ENCODE measurements at places on chromosomes 11 and 22.

- no peak for DNase-seq
Measured at GRCh38 chr22:24066865-24067264, 55.8 kb downstream of the CABIN1 start.

GRCh38 chr11:72671152-72672099 is 2.8 kb downstream of the PDE2A start:
- DNase-seq = no peak

DNA sequence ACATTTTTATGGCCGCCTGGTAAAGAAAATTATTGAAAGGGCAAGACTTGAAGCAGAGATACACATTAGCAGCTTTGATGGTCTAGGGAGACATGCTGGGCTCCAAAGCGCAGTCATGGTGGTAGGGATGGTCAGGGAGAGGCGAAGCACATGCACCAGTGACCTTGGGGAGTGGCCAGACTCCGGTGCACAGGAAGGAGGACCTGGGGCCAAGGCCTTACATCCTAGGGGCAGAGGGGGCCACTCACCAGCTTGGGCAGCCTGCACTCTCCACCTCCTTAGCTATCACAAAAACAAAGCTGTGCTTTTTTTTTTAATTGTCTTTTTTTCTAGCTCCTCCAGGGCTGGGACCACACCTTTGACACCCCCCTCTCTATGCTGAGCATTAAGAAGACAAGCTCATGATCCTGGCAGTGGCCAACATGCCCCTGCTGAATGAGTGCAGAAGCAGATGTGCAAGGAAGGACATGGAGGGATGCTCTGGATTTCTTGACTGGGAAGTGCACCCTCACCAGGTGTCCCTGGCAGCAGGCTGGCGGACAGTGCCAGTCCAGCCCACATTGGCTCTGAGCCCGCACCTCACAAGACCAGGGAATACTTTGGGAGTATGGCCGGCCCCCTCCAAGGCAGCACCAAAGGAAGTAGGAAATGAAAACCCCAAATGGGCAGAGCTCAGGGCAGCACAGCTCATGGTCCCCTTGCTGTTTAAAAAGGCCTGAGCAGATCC is 619.9 kb downstream of the TBC1D22A start:
- no peak for DNase-seq

- DNase-seq = no peak
Measured at GRCh38 chr11:19939415-19939929, 220.8 kb downstream of the DBX1 start.

GRCh38 chr11:64772303-64773018 is 5.9 kb downstream of the SF1 start:
- DNase-seq = no peak

GRCh38 chr22:24587948-24588347 is 4.9 kb downstream of the LRRC75B start:
- no peak for DNase-seq

DNA sequence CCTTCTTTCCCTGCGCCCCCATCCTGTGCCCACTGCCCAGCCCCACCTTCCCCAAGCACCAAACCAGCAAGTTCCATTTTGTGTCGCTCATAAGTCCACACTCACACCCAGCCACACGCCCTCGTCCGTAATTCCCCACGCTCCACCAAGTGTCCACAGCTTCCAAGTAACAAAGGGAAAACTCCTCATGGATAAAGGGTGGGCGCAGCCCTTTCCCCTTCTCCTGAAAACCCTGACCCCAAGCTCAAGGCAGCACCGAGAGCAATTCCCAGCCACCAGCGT is 458 bp downstream of the FXYD6 start:
- no peak for DNase-seq

GRCh38 chr11:48034926-48035871 is 54.8 kb downstream of the PTPRJ start:
- no peak for DNase-seq

DNA sequence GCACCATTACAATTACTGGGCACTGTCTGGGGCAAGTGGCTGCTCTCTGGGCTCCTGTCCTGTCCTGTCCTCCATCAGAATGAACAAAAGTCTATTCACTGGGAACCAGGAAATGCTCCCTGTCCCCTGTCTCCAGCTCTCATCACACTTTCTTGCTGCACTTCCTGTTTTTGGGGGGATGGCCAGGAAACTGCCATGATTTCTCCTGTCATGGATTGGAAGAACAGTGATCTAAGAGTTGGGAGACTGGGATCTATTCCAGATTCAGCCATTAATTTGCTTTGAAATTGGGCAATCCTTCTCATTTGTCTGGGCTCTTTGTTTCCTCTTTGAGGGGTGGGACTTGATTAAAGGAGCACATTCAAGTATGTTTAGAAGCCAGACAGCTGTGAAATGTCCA is 61.4 kb upstream of the KIRREL3 start:
- no peak for DNase-seq

DNA sequence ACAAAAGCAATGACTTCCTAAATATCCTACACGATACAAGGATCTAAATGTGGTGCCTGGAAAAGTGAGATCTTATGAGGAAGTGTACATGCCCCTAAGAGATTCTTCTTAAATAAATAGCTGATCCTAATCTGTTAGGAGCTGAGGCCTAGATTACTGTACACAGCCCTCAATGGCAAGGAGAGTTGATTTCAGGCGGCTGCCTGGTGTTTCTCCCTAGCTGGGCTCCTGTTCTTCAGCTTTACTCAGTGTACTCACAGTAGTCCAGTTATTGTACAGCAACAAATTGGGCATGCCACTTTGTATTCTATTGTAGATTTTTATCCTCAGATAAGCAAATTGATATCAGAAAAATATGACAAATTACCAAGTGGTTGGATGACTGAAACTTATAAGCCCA is 358.2 kb upstream of the PDGFD start:
- DNase-seq = no peak

DNA sequence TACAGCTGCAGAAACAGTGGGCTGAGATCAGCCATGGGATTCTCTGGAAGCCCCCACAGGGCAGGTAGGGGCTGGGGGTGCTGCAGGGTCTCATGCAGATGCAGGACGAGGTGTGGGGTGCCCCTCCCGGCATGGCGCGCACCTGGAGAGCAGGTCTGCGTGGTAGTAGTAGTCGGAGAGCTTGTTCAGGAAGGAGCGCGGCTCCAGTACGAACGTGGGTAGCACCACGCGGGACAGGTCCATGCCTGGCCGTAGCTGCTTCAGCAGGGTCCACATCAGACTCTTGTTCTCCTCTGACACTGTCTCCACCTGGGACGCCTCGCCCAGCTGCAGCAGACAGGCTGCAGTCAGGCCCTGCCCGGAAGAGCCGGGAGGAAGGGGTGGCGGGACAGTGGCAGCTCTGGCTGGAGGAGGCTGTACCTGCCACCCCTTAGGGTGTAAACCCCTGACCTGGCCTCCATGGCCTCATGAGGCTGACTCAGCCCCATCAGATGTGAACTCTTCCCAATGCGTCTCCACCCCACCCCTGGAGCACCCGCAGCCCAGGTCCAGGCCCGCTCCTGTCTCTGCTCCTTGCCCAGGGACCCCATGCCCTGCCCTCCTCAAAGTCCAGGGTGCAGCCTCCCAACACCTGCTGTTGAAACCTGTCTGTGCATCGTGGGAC is 47.0 kb upstream of the CARS1 start:
- DNase-seq = no peak

DNA sequence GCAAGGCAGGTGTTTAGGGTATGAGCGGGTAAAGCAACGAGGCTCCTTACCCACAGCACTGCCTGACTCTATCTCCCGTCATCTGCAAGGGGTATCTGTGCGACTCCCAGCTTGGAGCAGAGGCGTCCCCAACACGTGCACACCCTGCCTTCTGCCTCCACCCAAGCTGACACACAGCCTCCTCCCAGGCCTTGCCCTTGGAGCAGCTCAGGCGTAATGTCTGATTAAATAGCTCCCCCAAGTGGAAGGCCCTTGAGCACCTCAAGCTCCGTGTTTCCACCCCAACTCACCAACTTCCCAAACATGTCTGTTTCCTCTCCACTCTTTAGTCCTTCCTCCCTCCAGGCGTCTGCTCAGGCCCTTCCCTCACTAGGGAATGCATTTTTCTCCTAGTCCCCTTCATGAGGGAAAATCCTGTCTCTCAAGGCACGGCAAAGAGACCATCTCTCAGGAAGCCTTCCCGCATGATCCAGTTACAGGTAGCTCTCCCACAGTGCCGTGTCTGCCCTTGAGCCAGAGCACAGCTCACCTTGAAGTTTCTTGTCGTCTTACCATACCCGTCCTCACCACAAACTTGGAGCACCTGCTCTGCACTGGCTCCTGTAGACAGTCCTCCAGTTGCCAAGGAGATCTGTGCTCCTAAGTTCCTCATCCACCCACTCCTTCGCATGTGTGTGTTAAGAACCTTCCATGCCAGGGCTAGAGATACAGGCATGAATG is 15.8 kb downstream of the CYB5R2 start:
- no peak for DNase-seq
